Fibroblast of skin of right quadriceps (primary cell): ENCODE measurements at places on chromosomes 4 and X.
A peak's percentile ranks its signal among the peaks of the same experiment; 100 is the strongest.

- no peak for DNase-seq
Observed at GRCh38 chrX:13938829-13939530, 90.7 kb downstream of the GEMIN8 start.

GRCh38 chrX:76850851-76851250 is 423.3 kb downstream of the MAGEE1 start:
- DNase-seq, result no peak

DNA sequence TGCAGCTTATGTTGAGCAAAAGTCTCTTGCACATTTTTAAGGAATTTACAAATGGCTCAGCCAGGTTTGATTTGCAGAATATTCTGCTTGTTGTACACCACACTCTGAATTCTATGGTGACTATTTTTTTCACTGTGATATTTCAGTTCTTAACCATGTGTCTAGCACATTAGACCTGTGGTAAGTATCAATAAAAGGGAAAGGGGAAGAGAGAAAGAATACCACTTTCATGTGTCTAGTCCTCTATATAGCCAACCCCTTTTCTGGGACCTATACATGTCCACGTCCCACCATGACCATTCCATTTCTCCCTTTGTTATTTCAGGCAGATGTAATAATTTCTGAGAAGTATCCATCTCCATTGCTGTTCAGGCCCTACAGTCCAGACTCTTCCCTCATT is 121.3 kb upstream of the PNPLA4 start:
- DNase-seq, result no peak

GRCh38 chr4:110195561-110196205 is 2.7 kb downstream of the ELOVL6 start:
- DNase-seq, result no peak

GRCh38 chr4:151553874-151554273 is 144.9 kb downstream of the FHIP1A start:
- no peak for DNase-seq

- peak; percentile 31 for DNase-seq
Observed at GRCh38 chr4:6641164-6641970, 882 bp downstream of the MRFAP1 start.

- peak; percentile 55 for DNase-seq
Observed at GRCh38 chr4:109967798-109968520, 55.3 kb downstream of the EGF start.

DNA sequence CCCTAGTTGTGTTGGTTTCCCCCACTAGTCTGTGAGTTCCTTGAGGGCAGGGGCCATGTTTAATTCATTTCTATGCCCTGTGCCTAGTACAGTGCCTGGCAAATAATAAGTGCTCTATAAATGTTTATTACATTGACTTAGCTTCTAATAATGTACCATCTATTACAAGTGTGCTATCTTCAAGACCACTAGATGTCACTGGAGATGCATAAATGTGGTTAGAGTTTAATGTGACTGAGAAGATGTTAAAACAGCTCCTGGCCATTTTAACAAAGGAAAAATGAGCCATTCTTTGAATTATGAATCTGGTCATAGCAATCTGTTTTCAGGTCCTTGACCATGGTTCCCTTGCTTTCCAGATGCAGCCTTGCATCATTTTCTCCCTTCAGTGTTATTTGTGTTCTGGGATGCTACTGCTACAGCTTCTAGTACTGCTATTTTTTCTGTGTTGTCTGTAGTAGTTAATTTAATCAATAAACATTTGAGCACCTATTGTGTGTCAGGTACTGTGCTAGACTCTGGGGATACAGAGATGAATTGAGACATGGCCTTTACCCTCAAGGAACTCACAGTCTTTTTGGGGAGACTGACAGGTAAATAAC is 43.2 kb downstream of the SLC9A6 start:
- DNase-seq, result peak; percentile 60

DNA sequence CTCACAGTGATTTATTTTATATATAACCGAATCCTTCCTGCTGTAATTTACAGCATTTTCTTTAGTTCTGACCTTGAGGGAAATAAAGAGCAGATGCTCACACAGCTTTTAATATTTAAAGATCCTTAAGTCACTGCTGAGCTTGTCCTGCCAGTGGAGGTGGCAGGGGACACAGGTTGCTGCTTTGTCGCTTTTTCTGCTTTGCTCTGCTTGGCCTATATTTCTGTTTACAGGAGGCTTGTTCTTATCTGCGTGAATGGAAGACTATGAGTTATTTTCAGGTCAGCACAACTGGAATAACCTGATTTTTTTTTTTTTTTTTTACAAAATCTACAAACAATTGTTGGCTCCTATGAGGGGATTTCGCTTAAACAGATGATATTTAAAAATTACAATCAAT is 2.3 kb downstream of the TXK start:
- DNase-seq, result no peak

- DNase-seq, result peak; percentile 14
Observed at GRCh38 chrX:149453906-149454822, 50.9 kb downstream of the IDS start.

- DNase-seq, result no peak
Observed at GRCh38 chr4:11366859-11367258, 61.8 kb downstream of the HS3ST1 start.

DNA sequence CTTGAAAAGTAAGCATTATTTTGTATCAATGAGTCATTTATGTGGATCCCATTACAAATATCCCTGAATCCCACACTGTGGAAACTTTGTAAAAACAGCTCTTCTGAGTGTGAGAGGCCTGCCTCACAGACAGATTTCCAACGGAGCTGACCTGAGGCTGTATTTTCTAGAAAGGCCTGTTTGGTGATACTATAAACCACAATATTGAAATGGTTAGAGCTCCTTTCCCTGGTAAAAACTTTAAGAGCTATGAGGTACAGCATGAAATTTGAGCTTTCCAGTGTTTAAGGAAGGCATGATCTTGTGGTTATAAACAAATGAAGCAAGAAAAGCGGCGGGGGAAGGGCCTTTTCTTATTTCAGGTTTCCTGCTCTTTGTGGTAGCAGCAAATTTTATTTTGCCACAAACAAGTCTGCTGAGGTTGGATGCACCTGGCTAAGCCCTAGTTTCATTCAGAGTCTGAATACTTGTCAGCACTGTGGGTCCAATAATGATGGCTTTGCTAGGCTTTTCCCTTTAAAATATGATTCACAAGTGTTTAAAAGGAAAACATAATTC is 86.8 kb upstream of the ETNPPL start:
- peak; percentile 87 for DNase-seq

DNA sequence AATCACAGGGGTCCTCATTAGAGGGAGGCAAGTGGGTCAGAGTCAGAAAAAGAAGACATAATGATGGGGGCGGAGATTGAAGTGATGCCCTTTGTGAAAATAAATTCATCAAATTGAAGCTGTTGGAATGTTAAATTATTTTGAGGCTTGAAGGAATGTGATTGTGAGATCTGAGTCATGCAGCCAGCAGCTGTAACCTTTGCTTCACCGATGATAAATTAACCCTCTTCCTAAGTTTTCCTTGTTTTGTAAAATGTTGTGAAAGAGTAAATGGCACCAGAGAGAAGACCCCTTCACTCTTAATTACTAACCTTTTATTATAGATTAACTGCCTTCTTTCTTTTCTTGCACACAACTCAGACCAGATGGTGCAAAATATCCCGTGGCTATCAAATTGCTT is 47.7 kb upstream of the FAM9A start:
- peak; percentile 65 for DNase-seq

GRCh38 chr4:8081621-8082516 is 76.7 kb downstream of the ABLIM2 start:
- no peak for DNase-seq

GRCh38 chr4:171524903-171525302 is 288.3 kb upstream of the GALNTL6 start:
- DNase-seq, result no peak

DNA sequence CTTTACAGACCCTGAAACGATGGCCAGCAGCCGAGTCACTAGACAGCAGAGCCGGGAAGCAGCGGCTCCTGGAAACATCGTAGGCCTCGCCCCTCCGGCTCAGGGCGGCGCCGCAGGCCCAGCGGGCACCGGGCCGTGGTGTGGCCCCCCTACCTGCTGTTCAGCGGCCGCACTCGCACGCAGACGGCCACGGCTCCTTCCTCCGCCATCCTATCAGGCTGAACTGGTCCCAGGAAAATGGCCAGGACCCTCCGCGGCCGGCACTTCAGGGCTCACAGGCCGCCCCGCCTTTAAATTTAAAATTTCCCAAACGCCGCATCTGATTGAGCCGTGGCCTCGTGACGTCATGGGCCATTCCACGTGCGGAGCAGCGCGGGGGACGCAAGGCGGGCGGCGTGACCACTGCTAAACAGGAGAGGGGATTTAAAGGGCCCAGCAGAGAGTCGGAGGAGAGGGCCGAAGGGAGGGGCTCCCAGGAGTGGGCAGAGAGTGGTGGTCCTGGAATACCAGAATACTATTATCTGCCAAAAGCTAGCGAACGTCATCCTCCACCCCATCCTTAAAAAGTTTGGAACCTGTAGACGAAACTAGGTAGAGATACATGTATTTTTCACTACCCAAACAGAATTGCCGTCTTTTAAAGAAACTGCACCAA is at the start of gene CENPE:
Gene CENPE, minus strand, starts transcription at position 233 of the 655 bp plus-strand sequence. Its CDS starts 24 bp downstream, at position 209.
- DNase-seq, result peak; percentile 90

- peak; percentile 51 for DNase-seq
Observed at GRCh38 chr4:186132577-186133242, 28.2 kb downstream of the FAM149A start.

DNA sequence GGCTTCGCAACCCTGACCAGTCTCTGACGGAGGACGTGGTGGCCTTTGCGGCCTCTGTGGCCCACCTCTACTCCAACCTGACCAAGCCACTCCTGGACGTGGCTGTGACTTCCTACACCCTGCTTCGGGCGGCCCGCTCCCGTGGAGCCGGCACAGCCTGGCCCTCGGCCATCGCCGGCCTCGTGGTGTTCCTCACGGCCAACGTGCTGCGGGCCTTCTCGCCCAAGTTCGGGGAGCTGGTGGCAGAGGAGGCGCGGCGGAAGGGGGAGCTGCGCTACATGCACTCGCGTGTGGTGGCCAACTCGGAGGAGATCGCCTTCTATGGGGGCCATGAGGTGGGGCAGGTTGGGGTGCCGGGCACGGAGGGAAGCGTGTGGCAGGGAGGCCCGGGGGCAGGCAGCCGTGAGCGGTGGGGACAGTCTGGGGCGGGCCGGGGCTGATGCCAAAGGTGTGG is 1.2 kb downstream of the ABCD1 start:
- no peak for DNase-seq

DNA sequence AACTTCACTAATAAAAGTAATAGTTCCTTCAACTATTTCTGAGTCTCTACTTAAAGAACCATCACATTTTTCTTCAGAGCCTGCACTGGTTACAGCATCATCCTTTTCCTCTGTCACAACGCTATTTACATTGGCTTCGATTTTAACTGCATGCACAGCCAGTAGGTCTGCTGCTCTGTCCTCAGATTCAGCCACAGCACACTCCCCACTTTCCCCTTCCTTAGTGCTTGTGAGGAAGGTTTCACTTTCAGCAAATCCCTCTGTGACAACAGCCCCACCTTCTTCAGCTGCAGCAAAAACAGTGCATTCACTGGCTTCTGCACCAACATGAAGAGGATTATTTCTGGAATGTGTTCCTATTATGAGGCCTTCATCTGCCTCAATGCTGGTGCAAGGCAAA is 25.7 kb downstream of the BOD1L1 start:
- DNase-seq, result no peak

DNA sequence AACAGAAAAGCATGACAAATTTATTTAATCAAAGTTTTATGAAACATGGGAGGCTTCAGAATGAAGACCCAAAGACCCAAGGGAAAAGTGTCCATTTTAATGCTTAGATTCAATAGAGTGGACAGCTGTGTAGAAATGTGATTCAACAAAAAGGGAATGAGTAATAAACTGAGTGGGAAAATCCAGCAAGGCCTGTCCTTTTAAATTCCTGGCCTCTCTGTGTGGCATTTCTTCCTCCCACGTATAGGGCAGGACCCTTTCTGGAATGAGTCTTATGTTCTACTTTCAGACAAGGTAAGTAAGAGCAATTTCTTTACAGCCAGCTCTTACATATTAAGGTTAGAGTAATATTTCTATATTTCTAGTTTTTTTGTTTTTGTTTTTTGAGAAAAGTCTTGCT is 14.5 kb downstream of the AASDH start:
- no peak for DNase-seq

DNA sequence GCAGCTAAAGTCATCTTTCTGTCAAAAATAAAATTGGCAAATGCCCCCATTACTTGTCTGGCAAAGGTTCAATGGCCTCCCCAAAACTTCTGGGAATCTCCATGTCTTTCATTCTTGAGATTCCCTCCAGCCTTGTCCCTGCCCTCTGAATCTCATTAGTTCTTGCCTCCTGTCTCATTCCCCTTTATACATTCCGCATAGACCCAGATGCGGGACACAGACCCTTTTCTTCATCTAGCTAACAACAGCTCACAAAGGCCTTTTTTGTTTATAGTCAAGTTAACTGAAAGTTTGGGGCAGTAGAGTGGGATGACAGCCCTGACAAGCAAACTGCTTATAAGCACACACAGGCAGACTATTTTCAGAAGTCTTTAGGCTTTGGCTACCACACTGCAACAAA is 306.1 kb upstream of the FAM241A start:
- no peak for DNase-seq

GRCh38 chrX:22202251-22202650 is 70.5 kb upstream of the CBLL2 start:
- no peak for DNase-seq

- no peak for DNase-seq
Observed at GRCh38 chr4:175813204-175813603, 1.1 kb upstream of the GPM6A start.

GRCh38 chr4:24856586-24856985 is 56.3 kb downstream of the CCDC149 start:
- peak; percentile 66 for DNase-seq

GRCh38 chrX:136256026-136256425 is 4.8 kb upstream of the MAP7D3 start:
- no peak for DNase-seq

DNA sequence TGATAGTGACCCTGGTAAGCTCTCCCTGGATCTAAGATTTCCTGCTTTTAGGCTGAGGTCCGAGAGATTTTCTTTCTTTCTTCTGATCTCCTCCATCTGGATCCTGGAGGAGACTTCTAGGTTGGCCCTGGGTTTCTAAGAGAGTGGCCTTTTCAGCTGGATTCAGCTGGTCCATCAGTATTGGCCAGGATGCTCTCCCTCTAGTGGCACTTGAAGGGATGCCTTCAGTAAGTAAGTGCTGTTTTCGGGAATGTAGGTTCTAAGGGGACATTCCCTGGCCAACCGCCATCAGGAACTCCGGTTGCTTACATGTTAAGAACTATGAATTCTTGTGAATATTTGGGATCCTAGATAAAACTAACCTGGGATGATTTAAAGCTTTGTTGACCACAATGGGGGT is 56.9 kb downstream of the SERTM2 start:
- DNase-seq, result no peak

GRCh38 chrX:51917604-51918003 is 24.2 kb downstream of the MAGED1 start:
- DNase-seq, result no peak

DNA sequence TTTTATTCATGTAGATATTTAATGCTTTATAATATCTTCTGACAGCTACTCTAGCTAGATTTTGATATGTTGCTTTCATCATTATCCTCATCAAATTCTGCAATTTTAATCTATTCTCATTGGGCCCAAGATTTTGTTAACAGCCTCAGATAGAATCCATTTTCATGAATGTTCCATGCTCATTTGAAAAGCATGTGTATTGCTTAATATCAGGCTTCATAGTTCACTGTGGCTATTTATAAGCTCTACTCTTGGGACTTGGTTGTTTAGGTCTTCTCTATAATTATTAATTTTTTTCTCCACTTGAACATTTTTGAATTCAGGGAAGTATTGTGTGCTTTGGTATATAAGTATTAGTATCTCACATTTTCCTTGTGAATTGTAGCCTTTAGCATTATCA is 41.8 kb downstream of the RAB40A start:
- DNase-seq, result no peak

- peak; percentile 83 for DNase-seq
Observed at GRCh38 chr4:175308236-175308635, 390.1 kb downstream of the ADAM29 start.

GRCh38 chr4:108188770-108189169 is 20.0 kb upstream of the LEF1 start:
- DNase-seq, result no peak
